ENCODE measurements at places on chromosomes 16 and 17. TPM values are rescaled to one million over a fixed set of nuclear protein-coding genes. Genes with fewer than 3 reads are reported as not detected.
A peak's percentile ranks its signal among the peaks of the same experiment; 100 is the strongest.

DNA sequence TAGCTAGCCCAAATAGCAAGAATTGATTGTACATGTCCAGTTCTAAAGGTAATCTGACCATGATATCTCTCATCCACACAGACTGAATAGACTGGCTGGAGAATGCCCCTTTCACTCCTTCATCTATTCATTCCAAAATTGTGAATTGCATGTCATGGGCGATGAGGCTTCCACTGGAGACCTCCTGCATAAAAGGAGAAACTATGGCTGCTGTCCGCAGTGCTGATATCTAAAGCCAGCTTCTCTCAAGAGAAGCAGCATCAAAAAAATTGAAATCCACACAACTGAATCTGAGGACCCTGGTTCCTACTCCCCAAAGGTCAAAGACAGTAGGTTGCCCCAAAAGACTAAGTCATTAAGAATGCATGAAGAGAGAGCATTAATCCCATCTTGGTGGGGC is 7.9 kb upstream of the SCNN1G start:
- DNase-seq, result no peak
- no peaks in the 10 kb centered on the region for H3K36me3 ChIP-seq
- no peak overlapping the region for H3K4me3 ChIP-seq
- no peak overlapping the region for H3K27ac ChIP-seq
- H3K27me3 ChIP-seq, result no peaks in the 10 kb centered on the region
- no peaks in the 10 kb centered on the region for H3K4me1 ChIP-seq

GRCh38 chr16:89711601-89712273 is 9.0 kb downstream of the VPS9D1 start:
- H3K4me3 ChIP-seq, result peak overlapping the region; percentile 36
- H3K4me1 ChIP-seq, result no peaks in the 10 kb centered on the region
- no peaks in the 10 kb centered on the region for H3K27me3 ChIP-seq
- no peak overlapping the region for H3K27ac ChIP-seq

DNA sequence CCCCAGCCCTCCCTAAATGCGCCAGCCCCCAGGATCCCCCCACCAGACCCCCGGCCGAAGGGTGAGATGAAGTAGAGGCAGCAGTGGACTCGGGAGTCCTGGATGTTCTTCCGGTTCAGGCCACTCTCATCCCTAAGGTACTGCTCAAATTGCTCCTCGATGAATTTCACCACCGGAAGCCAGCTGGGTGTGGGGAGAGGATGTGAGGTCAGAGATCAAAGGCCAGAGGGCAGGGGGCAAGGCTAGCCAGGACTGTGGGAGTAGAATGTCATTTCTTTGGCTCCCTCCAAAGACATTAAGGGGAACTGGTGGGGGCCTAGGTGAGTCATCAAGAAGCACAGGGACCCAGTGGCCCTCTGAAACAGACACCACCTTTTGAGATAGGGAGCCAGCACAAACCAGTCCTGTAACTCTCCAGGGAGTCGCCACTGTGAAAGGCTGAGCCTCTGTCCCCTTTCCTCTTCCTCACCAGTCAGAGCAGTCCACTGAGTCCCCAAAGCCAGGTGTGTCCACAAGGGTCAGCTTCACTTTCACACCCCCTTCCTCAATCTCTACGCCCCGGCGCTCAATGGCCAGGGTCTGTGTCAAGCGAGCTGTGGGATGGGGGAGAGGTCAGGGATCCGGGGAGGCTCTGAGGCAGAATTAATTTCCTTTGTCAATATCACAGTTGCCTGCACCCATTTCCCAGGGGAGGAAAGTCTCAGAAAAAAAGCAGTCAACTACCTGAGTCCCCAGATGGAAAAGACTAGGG is 895 bp downstream of the SEPTIN1 start:
- H3K36me3 ChIP-seq, result no peaks in the 10 kb centered on the region
- DNase-seq, result no peak
- no peak overlapping the region for H3K27ac ChIP-seq
- H3K4me1 ChIP-seq, result peaks cover 4% of the 10 kb centered on the region
- no peak overlapping the region for H3K4me3 ChIP-seq
- H3K27me3 ChIP-seq, result no peaks in the 10 kb centered on the region

DNA sequence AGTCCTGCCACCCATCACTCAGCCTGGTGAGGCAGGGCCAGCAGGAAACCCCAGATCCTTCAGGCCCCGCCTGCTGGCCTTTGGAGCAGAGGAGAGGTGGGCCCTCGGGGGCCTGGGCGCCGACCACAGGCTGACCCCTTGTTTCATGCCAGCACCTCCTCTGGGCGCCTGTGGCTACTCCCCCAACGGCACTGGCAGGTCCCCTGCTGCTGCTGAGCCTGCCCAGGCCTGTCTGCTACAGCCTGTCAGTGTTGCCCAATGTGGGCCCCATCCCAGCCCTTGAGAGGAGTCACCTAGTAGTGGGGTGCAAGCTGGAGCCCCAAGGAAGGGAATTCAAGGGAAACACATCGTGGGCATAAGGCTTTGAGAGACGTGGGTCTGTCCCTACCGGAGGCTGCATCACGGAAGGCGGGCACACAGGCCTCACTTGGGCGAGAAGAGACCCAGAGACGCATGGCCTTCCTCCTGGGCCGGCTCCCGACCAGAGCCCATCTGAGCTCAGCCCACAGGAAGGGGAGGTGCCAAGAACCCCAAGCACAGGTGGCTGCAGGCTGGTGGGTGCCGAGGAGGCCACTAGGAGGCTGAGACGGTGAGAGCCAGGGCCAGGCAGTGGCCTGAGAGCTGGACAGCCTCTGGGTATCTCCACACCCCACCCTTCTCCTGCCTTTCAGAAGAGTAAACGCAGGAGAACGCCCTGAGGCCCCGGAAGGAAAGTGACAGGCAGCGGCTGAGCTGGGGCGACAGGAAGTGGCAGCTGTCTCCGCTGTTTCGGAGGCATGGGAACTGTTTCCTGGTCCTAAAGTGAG is 8.0 kb upstream of the FASN start:
- peaks cover 6% of the 10 kb centered on the region for H3K4me1 ChIP-seq
- peak overlapping the region; percentile 6 for H3K27ac ChIP-seq
- peak overlapping the region; percentile 15 for H3K4me3 ChIP-seq
- H3K36me3 ChIP-seq, result no peaks in the 10 kb centered on the region
- DNase-seq, result no peak

The CA4 gene
- 32.0 TPM for polyA plus RNA-seq

DNA sequence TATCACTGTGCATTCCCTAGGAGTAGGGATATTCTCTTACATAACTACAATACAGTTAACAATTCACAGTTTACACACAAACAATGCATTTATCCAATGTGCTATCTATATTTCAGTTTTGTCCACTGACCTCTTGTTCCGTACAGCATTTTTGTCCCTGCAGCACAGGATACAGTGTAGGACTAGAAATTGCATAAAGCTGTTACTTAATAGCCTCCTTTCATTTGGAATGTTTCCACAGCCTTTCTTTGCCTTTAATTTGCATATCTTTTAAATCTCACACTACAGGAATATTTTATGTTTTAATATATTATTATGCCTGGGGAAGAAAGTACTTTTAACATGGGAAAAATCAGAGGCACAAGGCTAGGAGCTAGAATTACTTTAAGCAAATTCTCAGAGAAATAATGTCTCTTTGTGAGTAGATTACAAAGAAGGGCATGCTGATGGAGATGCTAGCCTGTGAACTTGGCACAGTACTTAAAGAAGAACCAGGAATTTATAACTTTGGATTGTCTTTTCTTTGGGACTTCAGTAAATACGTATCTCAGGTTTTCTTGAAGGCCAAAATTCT is 144.3 kb downstream of the ITFG1 start:
- no peak overlapping the region for H3K27ac ChIP-seq
- no peaks in the 10 kb centered on the region for H3K4me1 ChIP-seq
- H3K27me3 ChIP-seq, result no peaks in the 10 kb centered on the region
- no peaks in the 10 kb centered on the region for H3K36me3 ChIP-seq
- DNase-seq, result no peak

The NXN gene
- polyA plus RNA-seq, result 20.9 TPM

GRCh38 chr17:2755891-2756724 is 6.7 kb upstream of the CCDC92B start:
- no peaks in the 10 kb centered on the region for H3K27me3 ChIP-seq
- no peaks in the 10 kb centered on the region for H3K36me3 ChIP-seq
- no peaks in the 10 kb centered on the region for H3K4me1 ChIP-seq
- H3K4me3 ChIP-seq, result peak overlapping the region; percentile 56
- peak; percentile 70 for DNase-seq
- no peak overlapping the region for H3K27ac ChIP-seq

DNA sequence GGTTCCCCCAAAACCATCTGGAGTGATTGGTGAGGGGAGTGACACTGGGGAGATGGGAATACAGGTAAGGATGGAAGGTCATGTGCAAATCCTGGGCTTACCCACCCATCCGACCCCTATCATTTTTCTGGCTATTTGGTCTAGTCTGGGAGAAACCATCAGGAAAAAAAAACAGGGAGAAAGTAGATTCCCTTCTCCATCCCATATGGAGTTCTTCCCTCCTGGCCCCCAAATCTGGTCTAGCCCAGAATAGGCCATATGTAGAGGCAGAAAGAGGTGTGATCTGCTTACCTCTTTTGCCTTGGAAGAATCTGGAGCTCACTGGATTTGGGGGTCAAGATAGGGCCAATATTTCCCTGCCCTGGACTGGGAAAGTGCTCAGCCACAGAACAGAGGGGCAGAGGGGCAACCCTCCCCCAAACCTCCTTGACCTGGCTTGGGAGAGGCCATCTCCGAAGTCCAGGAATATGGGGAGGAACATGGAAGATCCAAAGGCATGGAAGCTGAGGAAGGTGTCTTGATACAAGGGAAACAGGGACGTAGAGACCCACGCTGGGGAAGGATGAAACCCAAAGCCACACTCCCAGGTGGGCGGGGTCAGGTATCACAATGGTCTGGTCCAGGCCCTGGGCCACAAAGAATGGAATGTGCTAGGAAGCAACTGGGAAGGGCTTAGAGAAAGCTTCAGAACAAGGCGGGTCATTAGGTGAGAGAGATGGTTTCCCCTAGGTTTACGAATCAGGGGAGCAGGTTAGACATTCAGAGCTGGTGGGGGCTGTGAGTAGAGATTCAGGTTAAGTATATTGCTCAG is 16.2 kb downstream of the CHRNB1 start:
- H3K36me3 ChIP-seq, result peaks cover 5% of the 10 kb centered on the region
- no peak for DNase-seq
- H3K27ac ChIP-seq, result no peak overlapping the region
- no peak overlapping the region for H3K4me3 ChIP-seq

Data from pancreas (tissue), 10 donors.